ENCODE measurements at places on chromosomes 6 and 20.

DNA sequence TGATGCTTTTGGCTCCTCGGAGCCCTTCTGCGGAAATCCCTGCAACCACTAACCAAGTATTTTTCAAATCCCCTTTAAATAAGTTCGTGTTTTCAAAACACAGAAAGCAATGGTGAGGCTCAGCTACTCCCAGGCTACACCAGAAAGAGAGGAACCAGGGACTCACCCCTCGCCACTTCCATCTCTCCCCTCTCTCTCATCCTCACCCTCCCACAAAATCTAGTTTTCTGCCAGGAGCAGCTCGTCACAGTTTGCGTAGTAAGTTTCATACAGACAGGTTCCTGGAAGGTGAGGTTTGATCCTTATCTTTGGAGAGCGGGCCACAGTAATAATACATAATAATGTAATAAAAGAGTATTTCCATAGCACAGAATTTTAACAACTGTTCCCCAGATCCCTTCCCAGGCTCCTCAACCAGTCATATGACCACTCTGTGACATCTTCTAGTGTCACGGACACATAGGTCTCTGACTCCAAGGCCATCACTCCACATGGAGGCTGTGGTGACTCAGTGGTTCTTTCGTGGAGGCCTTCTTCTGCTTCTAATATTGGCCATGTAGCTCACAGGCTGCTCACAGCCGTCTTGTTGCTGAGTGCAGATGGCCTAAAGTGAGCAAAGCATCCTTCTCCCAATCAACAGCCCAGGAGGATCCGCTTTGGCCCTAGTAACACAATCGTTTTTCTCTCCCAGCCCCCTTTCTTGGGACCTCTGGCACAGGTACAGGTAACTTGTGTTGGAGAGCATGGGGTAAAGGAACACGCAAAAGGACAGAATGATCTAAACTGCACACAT is 295.7 kb downstream of the CDC5L start:
- DNase-seq, result no peak

GRCh38 chr6:155881826-155882526 is 426.3 kb upstream of the NOX3 start:
- no peak for DNase-seq

DNA sequence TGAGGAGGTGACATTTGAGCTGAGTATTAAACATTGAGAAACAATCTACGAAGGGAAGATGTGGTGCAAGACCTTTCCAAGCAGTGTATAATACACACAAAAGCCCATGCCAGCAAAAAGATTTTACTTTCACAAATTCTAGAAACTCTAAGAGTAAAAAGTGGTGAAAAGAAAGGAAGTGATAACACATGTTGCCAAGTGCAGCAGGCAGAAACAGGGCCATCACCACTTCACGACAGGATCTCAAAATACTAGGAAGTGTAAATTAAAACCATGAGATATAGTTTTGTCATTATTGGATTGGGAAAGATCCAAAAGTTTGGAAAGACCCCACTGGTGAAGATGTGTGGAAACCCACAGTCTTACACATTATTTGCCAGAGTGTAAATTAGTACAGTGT is 1.7 kb upstream of the ENTPD6 start:
- no peak for DNase-seq

DNA sequence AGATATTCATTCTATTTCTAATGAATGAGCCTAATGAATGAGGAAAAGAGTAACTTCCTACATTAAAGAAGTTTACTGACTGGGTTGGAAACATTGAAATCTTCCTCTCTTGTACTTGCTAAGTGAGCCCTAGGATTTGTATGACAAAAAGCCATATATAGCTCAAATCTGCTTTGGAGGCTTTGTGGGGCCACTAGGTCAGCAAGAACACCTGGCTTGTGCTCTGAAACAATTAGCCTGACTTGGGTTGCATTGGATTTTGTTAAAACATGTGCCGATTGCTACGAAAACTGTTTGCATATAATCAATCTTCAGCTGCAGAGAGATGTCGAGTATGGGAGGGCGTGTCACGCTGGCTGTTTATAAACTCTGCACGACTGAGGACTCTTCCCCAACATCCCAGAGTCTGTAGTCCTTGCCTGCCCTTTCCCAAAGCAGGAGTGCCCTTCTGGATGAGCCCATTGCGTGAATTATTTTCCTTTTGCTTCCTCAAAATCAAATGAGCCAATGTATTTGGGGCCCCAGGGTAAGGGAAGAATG is 684.8 kb downstream of the DHX35 start:
- no peak for DNase-seq

- DNase-seq, result no peak
Observed at GRCh38 chr20:50304501-50304856, 113.8 kb downstream of the CEBPB start.

DNA sequence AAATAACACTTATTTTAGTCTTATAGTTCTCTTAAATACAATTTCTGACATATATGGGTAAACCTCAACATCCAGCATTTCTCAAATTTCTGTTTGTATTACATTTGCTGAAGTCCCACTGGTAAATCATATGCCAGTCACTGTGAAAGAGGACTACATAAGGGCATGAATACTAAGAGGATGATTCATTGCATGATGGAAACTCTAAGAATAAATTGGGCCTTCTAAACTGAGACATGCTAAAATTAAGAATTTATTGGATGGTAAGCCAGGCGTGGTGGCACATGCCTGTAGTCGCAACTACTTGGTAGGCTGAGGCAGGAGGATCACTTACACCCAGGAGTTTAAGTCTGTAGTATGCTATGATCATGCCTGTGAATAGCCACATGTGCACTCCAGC is 12.1 kb downstream of the DEFB123 start:
- no peak for DNase-seq

Data from T-helper 1 cell (primary cell).